ENCODE measurements at places on chromosomes 1 and 21.
A peak's percentile ranks its signal among the peaks of the same experiment; 100 is the strongest.

DNA sequence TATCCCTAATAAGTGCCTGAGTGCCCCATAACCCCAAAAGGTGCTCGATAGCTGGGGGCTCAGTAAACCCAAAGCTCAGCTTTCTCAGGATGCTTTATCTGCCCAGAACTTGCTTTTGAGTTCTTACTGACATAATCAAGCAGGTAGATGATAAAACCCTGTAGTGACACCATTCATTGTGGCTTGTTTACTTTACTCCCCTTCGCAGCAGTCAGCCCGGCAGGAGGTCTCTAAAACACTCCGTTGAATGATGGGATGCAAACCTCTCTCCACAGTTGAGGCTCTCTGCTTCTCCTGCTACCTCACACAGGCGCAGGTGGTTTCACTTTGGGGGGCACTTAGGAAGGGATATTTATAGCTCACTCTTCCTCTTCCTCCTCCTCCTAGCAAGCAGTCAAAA is 349.4 kb downstream of the HLX start:
- DNase-seq: no peak

DNA sequence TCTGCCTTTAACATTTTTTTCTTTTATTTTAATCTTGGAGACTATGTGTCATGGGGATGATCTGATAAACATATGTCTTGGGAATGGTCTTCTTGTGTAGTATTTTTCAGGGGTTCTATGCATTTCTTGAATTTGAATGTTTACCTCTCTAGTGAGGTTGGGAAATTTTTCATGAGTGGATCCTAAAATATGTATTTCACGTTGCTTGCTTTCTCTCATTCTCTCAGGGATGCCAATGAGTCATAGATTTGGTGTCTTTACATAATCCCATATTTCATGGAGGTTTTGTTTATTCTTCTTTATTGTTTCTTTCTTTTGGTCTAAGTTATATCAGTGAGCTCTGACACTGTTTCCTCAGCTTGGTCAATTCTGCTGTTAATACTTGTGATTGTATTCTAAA is 1237.2 kb downstream of the PLA2G4A start:
- DNase-seq: peak; percentile 53

GRCh38 chr1:231106347-231106746 is 55.5 kb upstream of the TRIM67 start:
- DNase-seq: peak; percentile 91

- no peak for DNase-seq
Observed at GRCh38 chr1:203743091-203743571, 21.9 kb upstream of the LAX1 start.

DNA sequence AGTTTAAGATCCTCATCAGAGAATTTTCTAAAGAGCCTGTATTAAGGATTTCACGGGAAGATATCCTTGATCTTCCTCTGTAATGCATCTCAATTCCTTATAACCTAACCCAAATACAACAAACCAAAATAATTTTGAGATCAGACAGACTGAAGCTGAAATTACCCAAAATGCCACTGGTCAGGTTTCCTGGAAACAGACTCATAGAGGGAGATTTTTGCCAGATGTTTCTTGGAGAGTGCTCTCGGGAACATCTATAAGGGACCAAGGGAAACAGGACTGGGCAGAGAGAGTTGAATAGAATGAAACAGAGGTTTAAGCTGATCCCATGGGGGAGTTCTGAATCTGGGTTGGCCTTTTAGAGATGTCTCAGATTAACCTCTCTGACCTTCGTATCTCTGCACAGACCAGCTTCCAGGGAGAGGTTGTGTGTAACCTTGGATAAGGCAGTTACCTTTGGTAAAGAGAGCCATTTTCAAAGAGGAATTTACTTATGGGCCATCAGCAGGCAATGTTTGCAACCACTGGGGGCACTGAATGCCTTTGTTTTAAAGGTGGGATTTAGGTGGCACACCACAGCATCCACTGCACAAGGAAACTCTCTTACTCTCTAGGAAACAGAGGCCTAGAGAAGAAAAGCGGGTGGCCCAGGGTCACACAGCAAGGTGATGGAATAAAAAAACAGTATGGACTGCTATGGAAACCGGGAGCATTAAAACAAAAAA is 130.8 kb upstream of the SGIP1 start:
- no peak for DNase-seq

DNA sequence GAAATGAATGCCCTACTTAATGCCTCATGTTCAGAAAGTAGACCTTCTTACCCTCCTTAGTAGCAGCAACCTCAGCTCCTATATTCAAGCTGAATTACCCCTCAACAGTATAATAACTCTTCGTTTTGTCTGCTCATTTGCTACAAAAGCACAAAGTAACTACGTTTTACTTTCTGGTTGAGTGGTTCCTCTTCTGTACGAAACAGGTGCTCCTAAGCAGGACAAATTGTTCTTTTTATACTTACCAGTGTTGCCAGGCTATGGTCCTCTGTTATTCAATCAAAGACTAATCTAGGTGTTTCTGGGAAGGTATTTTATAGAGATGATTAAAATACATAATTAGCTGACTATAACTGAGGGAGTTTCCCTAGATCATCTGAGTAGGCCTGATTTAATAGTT is 484.2 kb upstream of the ADAMTS5 start:
- DNase-seq: no peak

DNA sequence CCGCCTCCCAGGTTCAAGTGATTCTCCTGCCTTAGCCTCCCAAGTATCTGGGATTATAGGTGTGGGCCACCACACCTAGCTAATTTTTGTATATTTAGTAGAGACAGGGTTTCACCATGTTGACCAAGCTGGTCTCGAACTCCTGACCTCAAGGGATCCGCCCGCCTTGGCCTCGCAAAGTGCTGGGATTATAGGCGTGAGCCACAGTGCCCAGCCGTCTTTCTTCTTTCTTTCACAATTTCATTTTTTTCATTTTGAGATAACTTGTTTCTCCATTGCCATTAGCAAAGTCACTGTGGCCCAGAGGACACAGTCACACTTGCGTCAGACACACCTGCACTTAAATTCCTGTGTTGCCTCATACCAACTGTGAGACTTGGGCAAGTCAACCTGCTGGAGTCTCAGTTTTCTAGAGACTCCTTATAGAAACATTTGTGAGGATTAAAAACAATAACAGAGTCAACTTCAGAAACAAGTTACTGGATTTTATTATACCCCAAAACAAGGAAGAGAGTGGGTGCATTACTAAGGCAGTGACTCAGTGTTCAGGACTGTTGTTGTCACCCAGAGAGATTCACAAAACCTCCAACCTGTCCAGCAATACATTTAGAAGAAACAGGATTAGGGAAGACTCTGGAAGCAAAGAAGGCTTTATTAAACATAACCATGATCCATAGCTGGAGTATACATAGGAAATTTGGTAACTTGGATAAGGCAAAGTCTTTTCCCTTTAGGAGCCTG is 2.6 kb downstream of the TEDDM1 start:
- no peak for DNase-seq

DNA sequence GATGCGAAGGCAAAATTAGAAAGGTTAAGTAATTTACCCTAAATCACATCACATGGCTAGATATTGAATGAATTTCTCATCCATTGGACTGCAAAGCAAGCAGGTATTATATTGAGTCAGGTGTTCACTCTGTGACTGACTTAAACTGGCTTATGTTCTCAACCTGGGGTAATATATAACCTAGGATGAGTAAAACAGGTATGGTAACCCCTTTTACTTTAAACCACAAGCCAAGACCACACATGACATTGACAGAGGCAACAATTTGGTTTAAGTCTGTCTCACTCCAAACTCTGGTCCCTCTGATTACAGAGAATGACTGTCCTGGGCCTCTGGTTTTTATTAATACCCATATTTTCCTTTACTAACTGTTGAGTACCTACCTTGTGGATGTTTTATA is 33.3 kb downstream of the MAEL start:
- no peak for DNase-seq

DNA sequence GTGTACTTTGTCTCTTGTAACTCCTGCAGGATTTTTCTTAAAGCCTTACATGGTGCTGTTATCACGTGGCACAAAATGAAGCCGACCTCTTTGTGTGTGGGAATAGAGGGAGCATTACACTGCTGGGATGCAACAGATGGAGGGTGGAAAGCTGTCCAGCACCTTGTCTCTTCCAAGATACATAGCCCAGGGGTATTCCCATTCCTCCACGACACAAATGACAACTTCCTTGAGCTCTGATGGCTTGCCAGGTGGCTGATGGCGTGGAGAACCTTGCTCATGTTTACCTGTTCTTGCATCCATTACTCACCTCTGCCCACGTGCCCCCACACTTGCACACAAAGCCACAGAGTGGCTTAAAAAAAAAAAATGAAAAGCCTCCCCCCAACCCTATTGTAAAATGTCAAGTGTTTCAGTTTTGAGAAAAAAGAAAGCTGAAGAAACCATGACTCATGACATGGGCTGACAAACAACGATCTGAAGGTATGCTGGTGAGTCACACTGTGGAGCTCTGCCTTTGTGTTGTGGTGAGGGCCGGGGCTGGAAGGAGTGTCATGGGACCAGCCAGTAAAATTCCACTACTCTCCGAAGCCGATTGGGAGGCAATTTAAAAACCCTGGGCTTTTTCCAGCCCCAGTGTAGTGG is 32.0 kb upstream of the ATP5PO start:
- peak; percentile 97 for DNase-seq

DNA sequence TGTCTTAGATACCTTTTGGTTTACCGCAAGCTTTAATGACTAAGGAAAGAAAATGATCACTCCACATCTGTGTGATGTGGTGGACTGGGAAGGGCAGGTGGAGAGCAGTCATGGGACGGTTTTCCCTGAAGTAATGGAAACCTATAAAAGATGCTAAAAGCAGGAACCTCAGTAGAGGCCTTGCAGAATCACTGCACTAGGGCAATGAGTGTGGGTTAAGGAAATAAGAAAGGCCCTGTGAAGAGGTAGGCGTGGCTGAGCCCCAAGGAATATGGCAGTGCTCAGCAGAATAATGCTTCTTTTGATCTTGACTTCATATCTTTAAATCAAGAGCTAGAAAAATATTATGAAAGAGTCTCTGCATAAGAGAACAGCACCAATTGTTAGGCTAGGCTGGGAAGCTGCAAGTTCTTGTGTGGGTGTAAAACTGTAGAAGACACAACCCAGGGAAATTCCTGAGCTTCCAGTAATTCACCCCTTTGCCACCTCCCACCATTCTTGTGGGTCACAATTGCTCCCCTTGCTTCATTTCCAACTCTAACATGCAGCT is 49.9 kb downstream of the CLCA4 start:
- no peak for DNase-seq

DNA sequence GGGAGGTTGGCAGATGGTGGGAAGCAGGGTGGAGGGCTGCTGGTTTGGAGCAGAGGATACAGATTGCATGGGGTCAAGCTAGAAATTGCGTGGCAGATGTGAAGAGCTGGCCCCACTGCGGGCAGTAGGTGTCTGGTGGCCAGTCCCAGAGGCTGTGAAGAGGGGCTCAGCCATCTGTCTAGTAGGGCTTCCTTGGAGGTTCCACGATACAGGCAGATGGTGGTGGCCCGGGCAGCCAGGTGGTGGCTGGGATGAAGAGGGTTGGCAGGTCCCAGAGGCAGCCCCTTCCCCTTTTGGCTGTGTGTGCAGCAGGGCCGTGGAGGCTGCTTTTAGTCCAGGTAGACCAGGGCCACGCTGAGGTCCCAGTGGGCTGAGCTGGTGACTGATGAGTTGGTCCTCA is 16.6 kb downstream of the PSEN2 start:
- no peak for DNase-seq

- no peak for DNase-seq
Observed at GRCh38 chr1:1302951-1303509, 4.7 kb downstream of the ACAP3 start.

DNA sequence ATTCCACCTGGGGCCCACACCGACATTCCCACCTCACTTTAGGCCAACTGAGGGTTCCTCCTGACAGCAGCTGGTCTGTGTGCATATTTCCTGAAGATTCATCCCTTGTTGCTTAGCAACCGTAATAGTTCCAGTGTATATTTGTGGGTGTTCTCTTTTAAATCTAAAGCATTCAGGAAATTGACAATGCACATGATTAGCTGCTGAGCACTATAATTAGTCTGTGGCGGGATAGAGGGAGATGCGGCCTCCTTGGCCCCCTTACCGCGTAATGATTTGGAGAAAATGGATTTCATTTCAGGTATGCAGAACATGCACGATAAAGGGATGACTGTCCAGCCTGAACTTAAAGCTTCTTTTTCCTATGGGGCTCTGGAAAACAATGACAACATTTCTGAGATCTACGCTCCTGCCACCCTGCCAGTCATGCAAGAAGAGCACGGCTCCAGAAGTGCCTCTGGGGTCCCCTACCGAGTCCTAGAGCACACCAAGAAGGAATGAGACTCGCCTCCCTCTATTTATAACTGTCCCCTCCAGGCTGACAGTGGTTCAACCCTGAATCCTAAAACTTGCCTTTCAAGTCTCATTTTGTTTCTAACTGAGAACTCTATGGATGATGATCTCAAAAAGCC is 33.8 kb upstream of the RCAN3 start:
- no peak for DNase-seq

- DNase-seq: peak; percentile 40
Observed at GRCh38 chr1:164718821-164719220, 159.8 kb downstream of the PBX1 start.

DNA sequence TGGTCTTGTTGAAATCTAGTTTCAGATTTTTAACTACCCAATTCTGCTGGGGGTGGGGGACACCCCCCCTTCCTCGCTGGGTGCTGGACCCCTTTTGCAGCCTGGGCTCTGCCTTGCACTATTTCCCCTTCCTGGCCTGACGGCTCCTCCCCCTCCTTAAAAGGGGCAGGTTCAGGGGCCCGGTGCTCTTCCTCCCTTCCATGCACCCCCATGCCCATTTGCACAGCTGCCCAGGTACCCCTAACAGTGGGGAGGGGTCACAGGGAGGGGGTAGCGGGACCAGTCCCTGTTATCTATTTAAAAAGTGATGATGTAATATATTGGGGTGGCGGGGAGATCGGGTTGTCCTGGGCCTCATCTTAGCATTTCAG is 15.3 kb downstream of the ZBTB7B start:
- no peak for DNase-seq

DNA sequence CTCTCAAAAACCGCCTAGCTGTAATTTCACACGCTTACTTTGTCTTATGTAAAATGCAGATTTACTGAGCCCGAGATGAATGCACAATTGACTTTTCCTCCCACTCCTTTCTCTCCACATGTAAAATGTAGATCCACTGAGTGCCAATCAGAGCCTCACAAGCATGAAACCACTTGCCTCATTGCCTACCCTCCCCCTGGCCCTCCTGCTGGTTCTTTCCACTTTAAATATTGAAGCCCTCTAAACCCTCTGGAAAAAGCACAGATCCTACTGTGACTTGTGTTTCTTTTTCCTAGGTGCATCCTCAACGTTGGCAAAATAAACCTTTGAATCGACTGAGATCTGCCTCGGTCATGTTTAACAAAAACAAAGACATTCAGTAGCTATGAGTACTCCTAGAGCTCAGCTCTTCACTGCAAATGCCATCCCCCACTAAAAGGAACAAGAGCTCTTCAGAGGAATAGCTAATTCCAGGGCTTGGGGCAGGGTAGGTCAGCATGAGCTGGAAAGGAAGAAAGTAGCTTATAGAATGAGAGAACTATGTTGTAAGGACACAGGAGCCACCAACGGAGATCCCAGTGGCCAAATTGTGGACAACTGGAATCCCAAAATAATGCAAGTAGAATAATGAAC is 365.5 kb upstream of the RUNX1 start:
- DNase-seq: no peak

Measured in EL (cell line).